ENCODE measurements at places on chromosomes 11 and 22.

- DNase-seq = no peak
Observed at GRCh38 chr11:120746376-120746775, 234.8 kb downstream of the GRIK4 start.

GRCh38 chr22:39269095-39269790, 24.5 kb upstream of the PDGFB start:
- DNase-seq = no peak

DNA sequence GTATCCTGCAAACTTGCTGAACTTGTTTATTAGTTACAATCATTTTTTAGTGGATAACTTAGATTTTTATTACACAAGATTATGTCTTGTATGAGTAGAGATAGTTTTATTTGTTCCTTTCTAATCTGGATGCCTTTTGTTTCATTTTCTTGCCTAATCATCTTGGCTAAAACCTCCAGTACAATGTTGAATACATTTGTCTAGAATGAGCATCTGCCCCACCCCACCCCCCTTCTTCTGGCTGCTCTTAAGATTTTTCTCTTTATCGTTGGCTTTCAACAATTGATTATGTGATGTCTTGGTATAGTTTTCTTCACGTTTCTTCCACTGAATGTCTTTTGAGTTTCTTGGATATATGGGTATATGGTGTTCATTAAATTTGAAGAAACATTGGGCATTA, 37.3 kb upstream of the TUB start:
- no peak for DNase-seq

DNA sequence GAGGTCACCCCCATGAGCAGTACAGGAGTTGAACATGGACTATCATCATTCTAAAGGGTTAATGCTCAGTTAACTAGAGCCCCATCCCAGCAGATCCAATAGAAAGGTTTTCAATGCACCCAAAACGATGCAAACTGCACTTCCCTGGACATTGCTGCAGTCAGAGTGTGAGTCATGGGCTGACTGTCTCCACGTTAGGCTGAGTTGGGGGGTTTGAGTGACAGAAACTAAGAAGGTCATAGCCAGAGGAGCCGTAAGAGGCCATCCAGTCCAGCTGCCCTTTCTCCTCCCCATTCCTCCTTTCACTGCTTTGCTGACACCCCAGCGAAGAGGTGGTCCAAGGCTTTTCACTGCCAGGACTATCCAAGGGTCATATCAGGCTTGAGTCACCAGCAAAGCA, 10.5 kb upstream of the OR2AT4 start:
- DNase-seq = no peak

- DNase-seq = no peak
Observed at GRCh38 chr11:76604626-76605241, 65.8 kb downstream of the LRRC32 start.

DNA sequence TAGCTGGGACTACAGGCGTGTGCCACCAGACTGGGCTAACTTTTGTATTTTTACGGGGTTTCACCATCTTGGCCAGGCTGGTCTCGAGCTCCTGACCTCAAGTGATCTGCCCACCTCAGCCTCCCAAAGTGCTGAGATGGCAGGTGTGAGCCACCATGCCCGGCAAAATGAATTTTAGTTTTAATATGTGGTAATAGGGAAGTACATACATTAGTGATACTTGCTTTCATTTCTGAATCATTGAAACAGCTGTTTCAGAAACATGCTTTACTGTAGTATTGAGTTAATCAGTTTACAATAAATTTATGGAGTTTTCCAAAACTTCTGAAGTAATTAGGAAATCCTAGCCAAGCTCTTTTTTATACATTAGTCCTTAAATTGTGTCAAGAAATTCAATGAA, 15.6 kb downstream of the PCF11 start:
- DNase-seq = no peak

GRCh38 chr22:50226063-50226874, 18.6 kb downstream of the TUBGCP6 start:
- no peak for DNase-seq

DNA sequence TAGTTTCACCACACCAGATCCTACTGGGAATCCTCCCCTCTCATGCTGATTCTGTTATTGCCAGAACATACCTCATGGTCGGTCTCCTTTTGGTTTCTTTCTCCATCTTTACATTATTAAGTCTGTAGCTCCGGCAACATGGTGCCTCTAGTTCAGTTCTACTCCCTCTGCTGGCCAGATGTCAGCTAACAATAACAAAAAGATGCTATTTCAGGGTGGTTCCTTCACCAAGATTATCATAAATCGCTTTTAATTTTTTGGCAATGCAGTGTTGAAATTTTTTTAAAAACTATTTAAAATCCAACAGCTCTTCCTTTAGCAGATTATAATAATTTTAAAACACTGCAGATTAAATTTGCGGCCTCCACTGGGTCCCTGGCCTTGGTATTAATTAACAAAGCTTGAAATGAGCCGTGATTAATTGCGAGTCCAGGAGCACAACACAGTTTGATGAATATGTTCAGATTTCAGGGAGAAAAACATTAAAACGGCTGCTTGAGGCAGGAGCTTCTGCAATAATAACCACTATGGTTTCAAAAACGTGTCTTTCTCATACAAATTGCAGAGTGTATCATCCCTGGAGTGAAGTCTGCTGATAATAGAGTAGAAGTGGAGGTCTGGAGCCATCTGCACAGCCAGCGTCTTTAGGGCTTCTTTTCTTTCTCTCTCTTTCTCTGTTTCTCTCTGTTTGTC, 492.9 kb upstream of the KIRREL3 start:
- DNase-seq = no peak

- DNase-seq = no peak
Observed at GRCh38 chr11:11262171-11262920, 90.7 kb downstream of the CSNK2A3 start.

DNA sequence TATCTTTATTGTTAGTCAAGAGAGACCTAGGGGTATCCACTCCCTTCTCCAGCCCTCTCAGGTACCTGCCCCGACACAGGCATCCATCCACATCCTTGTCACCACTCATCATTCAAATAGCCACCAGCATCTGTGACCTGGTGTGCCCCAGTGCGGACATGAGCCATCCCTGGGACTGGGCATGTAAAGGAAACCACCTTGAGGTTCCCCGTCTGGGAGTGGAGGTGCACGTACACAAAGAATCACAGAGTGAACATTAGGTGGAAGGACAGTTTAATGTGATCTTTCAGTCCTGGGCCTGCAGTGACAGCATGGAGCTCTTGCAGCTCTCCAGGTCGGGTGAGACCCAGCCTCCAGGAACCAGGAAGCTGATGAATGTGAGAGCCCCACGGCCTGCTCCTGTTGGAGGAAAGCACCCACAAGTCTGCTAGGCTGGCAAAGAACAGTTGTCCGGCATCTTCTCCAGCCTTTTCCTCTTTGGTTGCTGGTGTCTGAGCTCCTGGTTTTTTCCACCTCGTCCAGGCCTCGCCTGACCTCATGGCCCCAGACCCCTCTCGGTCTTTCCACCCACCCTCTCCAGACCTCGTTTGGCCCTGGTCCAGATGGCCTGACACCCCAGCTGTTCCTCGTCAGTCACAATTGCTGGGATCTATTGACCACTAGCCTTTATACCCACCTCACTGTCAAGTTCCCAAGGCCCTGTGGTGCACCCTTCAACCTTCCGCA, 16.5 kb downstream of the PSMD13 start:
- no peak for DNase-seq

DNA sequence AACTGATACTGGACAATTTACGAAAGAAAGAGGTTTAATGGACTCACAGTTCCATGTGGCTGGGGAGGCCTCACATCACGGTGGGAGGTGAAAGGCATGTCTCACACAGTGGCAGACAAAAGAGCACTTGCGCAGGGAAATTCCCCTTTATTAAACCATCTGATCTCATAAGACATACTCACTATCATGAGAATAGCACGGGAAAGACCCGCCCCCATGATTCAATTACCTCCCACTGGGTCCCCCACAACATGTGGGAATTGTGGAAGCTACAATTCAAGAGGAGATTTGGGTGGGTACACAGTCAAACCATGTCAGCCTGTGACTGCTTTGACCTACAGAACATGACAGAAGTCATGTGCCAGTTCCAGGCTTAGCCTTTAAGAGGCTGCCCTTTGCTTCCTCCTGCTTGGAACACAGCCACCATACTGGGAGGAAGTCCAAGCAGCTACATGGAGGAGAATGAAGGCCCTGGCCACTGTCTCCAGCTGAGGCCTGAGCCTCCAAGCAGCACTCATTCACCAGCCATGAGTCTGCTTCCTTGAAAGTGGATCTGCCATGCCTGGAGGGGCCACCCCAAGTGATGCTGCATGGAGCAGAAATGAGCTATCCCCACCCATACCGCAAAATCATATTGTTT, 10.9 kb upstream of the GAL start:
- DNase-seq = no peak

DNA sequence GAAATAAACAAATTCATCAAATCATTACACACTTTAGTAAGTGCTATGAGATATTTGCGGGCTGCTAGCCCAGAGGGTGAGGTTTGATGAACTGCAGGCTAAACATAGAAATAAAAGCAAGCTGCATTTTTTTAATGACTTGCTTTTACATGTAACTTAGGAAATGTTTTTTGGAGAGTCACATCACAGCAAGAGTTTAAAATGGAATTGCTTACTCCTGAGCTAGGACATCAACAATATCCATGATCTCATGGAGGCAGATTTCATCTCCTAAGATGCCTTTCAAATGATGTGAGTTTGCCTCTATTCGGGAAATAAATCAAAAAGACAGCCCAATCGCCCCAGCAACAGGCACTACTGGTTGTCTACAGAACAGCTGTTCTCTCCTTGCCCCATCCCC, 73.4 kb upstream of the CD44 start:
- DNase-seq = no peak

DNA sequence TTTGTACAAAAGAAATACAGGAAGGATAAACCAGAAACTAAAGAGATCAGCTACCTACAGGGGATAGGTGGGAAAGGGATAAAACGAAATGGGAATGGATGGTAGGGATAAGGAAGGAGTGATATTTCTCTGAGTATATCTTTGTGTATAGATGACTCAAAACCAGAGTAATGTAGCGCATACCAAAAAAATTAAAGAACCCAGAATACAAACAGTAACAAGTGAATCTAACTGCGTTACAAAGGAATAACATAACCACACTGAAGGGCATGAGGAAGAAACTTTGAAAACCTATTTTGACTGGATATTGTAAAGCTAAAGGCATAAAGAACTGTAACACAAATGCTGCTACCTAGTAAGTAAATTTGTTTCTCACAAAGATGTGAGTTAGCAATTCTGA, 37.9 kb downstream of the MAPK1 start:
- no peak for DNase-seq

DNA sequence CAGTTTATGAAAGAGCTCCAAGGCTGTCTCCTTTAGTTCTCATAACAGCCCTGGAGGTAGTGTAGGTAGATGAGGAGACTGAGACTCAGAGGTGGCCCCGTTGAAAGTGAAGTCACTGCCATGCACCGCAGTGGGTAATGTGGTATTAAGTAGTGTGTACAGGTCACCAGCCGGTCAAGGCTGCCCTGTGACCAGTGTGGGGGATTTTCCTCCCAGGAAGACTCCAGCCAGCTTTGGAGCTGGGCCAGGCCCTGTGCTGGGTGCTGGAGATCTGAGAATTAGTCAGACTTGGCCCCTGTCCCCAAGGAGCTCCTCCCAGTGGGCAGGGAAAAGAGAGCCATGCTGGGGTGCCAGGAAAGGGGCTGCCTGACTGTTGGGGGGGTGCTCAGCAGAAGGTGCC, 5.3 kb downstream of the OMP start:
- DNase-seq = no peak

- no peak for DNase-seq
Observed at GRCh38 chr22:31271485-31271884, 20.8 kb downstream of the PIK3IP1 start.

DNA sequence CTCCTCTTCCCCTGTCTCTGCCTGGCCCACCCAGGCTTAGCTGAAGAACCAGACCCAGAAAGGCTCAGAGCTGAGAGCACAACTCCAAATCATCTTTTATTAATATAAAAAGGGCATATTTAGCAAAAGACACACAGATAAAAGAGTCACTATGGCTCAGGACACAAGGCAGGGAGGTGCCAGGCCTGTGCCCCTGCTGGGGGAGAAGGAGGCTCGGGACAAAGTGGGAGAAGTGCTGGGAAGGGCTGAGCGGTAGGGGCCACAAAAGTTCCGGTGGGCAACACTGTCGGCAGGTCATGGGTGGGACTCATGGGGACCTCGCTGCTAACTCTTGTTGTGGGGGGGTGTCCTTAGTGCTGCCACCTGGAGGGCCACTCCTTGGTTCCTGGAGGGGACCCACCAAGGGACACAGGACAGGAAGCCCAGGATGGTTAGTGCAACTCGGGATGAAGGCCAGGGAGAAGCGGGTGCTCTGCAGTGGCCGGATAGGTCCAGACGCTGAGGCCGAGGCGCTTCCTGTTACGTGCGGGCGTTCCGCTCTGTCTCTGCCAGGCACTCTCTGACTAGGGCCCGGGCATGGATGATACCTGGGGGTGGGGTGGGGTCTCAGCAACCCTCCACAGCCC, 1.4 kb upstream of the PITPNM1 start:
- DNase-seq = no peak

DNA sequence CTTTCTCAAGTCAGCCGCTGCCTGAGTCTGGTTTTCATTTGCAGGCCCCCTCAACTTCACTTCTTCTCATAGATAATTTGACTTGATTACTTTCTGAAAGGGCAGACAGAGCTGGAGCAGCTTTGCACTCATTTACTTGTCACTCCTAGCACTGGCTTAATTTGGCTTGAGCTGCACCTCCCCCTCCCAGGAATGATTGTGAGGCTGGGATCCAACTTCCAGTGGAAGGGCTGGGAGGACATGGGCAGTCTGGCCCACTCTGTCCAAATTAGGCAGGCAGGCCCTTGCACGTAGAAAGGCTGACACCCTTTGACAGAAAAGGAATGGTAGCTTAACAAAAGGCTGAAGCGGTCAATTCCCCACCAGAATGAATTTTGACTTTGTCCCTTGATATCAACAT, 453.9 kb downstream of the ETS1 start:
- no peak for DNase-seq

- DNase-seq = no peak
Observed at GRCh38 chr11:64536396-64536941, 54.6 kb upstream of the SLC22A12 start.

- no peak for DNase-seq
Observed at GRCh38 chr22:20524004-20524481, 16.6 kb downstream of the MED15 start.

GRCh38 chr11:37630866-37631265, 1032.8 kb upstream of the RAG2 start:
- no peak for DNase-seq

- DNase-seq = no peak
Observed at GRCh38 chr22:39173050-39173706, 20.7 kb upstream of the CBX7 start.

- DNase-seq = no peak
Observed at GRCh38 chr11:83302151-83302550, 16.0 kb upstream of the CCDC90B start.

GRCh38 chr11:4480577-4481239, 1.7 kb upstream of the OR52K1 start:
- DNase-seq = no peak

DNA sequence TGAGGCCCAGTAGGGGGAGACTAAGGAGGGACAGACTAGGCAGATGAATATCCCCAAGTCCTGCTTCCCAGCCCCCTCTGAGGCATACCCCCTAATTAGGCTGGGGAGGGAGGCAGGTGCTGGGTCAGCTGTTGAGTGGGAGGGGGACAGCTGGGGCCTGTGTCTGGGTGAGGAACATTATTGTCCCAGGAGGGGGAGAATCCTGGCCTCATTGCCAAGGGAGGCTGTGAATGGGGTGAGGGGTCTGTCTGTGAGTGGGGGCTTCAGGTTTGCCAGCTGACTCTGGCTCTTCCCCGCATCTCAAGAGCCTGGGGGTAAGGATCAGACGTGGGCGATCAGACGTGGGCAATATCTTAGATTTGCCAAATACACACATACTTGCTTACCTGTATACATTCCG, 2.1 kb downstream of the INPPL1 start:
- no peak for DNase-seq

- DNase-seq = no peak
Observed at GRCh38 chr11:128905345-128906184, 14.4 kb downstream of the KCNJ5 start.
